Ovary (tissue), 10 donors: ENCODE measurements at places on chromosomes 7 and 10. TPM values are rescaled to one million over a fixed set of nuclear protein-coding genes. Genes with fewer than 3 reads are reported as not detected.

- DNase-seq: no peak
Measured at GRCh38 chr7:101563198-101563901, 65.7 kb downstream of the MYL10 start.

GRCh38 chr10:118027397-118027796 lies 19.3 kb downstream of the RAB11FIP2 start:
- no peak for DNase-seq

DNA sequence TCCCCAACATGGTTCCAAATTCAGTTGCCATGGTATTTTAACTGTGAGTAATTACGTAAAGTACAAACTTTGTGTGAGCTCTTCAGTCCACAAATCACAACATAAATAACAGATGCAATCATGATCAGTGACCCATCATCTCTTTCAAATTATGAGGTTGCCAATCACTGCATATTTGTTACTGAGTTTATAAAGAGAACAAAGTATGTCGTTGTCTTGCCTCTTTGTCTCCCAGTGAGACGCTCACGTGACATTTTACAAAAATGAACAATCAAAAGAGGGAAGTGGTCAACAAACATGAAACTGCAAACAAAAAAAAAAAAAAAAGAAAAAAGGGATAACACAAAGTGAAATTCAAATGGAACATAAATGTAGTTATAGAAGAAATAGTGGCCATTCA lies 122.7 kb upstream of the PDSS1 start:
- no peak for DNase-seq

DNA sequence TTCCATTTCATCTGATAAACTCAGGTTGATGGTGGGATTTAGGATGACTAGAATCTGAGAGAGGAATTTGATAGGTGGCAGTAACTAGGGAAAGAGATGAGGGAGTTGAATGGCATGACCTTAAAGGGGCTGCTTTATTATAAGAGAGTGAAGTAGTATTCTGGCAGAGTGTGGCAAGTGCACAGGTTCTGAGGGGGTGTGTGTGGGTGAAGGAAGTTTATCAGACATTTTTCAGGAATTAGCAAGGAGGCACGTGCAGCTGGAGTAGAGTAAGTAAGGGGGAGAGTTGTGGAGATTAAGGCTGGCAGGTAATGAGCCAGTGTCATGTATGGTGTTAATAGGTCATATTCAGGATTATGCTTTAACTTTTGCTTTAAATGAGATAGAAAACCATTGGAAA lies 40.5 kb downstream of the AHCYL2 start:
- DNase-seq: no peak

DNA sequence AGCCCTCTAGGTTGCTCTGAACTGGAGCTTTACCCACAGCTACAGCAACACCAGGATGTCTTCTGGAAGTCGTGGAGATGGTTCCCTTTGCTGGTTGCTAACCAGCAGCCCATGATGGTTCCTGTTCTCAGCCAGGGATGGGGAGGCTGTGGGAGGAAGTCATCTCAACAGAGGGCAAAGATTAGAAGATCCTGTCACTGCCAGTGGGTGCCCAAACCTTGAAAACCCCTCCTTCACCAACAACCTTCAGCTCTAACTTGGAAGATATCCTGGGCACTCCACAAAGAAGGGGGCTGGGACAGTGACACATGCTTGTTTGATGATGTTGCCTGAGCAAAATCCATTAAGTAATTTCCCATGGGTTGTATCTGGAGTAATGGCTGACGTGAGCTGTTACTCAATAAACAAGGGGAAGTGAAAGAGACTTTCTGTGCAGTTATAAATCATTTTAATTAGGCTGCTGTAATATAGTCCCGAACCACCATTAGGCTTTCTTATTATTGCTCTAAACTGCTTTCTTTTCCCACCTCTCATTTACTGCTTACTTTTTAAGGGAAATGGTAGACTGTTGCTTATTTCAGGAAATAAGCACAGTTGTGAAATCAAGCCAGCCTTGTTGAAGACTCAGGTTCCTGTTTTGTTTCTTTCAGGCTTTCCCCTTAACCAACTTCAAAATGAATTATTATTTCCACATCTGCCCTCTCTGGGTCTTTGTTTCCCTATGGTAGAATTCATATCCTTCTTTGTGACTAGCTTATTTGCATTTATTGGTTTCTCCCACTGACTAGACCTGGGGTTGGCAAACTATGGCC lies 124.8 kb downstream of the PPP1R17 start:
- no peak for DNase-seq

DNA sequence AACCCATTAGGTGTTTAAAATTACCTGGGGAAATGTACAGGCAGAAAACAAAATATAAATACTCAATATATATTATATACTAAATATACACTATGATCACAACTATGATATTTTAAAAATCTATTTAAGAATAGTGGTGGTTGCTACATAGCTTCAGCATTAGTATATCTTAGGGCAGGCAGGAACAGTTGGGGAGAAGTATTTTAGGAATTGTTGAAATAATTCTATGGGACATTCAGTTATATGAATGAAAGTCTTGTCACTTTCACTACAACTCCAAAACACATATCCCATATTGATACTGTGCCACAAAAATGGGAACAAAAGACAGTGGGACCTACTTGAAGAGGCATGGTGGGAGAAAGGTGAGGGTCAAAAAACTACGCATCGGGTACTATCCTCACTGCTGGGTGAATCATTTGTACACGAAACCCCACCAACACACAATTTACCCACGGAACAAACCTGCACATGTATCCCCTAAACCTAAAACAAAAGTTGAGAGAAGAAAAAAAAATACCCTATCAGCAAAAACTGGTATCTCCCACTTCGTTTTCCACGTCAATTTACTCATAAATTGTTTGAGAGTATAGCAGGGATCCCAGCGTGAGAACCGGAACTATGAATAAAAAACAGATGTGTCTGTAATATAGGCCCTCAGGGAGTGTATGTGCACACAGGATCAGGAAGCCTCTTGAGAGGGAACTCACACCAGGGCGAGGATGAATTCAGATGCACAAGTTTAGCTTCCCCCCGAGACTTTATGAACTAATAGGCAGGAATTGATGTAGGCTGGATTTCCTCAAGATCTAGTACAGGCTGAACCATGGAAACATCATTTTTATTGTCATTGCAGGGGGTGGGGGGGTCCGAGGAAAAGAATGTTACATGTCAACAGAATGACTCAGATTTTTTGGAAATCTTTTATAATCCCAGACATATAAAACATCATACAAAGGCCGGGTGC lies 16.2 kb downstream of the SLC16A12 start:
- DNase-seq: no peak

DNA sequence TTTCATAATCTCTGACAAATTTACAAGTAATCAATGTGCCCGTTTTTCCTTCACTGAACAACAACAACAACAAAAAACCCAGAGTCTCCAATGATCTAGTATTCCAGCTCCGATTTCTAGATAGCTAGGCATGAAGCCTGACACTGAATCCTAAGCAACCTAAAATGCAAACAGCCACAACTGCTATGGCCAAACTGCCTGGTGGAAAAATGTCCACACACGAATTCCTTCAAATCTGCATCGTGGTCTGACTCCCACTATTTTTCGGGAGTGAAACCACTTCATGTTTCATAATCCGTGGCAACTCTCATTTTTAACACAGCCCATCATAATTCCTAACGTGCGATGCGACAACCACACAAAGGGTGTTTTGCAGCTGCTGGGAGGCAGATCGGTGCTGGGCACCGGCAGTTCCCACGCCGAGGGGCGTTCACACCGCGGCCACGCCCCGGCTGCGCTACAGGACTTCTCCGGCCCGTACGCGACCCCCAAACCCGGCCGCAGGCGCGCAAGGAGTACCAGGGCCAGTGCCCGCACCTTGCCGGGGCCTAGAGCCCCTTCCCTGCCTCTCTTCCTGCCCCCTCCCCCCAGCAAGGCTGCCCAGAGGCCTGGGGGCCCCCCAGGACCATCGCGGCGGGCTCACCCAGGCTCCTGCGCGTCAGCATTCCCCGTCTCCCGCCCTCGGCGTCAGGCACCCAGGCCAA lies 814 bp downstream of the RUFY2 start:
- peak; percentile 78 for DNase-seq

- no peak for DNase-seq
Measured at GRCh38 chr7:110941385-110941784, 149.5 kb upstream of the LRRN3 start.

GRCh38 chr7:141717450-141717849 lies 9.3 kb downstream of the WEE2 start:
- no peak for DNase-seq

DNA sequence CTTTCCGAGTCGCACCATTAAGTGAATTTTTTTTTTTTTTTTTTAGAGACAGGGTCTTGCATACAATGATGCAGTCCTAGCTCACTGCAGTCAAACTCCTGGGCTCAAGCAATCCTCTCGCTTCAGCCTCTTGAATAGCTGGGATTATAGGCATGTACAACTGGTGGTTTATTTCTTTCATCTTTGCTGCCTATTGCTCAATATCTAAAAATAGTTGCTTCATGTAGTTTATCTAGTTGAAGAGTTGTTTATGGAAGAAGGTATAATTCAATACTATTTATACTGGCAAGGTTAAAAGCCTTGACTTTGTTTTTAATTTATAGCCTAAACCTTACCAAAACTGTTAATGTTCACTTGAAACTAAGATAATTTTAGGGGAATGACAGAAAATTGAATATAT lies 66.9 kb downstream of the SEMA3D start:
- DNase-seq: no peak

GRCh38 chr10:93096901-93097300 lies 23.2 kb downstream of the CYP26A1 start:
- no peak for DNase-seq

SSC4D gene
- total RNA-seq: 1.0 TPM

CPA4 gene
- total RNA-seq: not detected

CAPZA2 gene
- total RNA-seq: 129 TPM
